ENCODE measurements at places on chromosomes 7 and 10.

GRCh38 chr7:98000356-98000755 is 10.4 kb upstream of the OCM2 start:
- DNase-seq, result no peak

DNA sequence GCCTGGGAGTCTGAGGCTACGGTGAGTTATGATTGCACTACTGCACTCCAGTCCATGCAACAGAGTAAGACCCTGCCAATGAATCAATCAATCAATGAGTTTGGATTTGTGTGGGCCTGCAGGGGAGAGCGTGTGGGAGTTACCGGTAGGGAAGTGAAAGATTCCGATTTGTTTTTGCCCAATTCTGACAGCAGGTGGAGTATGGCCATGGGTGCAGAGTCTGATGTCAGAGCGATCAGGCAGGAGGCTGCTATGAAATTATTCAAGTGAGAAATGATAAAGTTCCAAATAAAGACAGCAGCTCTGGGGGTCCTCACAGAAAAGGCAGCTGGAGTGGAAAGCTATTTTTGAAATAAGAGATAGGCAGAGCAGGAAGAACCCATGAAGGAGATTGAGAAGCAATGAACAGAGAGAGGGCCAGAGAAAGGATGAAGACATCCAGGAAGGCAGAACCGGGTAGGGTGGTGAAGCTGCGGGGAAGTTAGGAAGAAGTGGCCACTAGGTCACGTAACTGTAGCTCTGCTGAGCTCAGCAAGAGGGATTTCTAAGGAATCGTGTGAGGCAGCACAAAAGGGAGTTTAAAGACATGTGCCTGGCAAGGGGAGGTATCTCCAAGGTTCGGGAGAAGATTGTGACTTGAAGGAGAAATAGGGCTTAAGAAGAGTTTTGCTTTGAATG is 93.7 kb upstream of the NMT2 start:
- peak; percentile 30 for DNase-seq

DNA sequence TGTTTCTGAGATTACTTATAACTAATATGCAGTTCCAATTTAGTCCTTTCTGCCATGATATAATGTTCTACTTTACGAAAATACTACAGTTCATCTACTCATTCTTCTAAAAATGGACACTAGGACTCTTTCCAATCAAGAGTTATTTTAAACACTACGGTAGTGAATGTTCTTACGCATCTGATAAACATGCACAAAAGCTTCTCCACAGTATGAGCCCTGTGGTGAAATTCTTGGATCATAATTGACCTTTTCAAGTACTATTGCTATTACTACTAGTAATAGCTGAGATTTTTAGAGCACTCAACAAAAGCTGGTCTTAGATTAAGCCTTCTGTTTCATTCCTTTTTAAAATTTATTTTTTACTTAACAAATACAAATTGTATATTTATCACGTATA is 106.4 kb downstream of the CH25H start:
- no peak for DNase-seq

- DNase-seq, result no peak
These were observed 41.4 kb upstream of the SGCE start for GRCh38 chr7:94697035-94697974.

DNA sequence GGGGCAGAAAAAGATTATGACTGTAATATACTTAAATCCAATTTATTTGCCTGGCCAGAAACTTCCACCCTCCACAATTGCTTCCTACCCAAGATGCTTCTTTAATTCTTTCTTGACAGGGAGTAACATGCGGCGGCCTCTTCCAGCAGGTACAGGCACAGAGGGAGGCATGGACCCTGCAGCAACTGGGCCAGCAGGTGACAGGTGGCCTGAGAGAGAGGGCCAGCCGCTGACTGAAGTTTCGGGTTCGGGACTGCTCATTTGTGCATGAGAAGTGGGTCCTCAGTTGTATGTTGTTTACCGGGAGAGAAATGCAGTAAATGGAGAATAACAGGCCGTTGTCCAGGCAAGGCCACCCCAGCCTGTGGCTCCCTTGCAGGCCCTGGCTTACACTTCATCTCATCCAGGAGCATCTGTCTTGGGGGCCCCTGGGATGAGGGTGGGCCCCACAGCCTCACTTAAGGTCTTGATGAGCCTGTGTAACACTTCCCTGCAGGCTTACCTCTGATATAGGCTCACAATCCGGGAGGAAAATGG is 72.5 kb downstream of the C10orf143 start:
- no peak for DNase-seq

DNA sequence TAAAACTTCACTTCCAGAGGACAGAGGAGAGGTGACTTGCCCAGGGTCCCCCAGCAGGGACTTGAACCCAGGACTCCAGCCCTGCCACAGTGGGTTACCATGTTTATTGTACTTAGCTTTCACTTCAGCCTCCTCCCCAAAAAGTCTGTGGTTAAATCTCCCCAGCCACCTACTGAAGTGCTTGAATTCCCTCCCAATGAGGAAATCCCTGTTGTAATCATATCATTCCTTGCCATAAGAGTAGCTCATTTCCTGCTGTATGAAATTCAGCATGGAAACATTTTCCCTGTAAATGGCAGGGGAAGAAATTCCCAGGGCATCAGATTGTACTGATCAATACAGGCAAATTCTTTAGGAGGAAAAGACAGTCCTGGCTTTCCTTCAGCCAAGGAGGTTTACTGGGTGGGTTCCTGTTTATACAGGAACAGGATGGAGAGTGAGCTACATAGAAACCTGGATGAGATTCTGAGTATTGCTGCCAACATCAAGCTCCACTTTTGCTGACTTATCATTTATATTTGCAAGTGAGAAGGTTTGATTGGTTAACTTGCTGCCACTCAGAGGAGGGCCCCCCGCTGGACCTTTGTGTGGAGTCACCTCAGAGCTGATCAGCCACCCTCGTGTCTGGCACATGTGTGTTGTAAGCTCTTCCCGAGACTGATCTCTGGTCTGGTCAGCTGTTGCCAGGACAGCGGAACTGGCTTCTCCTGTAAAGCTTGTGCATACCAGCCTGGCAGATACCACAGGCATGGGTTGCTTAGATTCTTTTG is 16.4 kb upstream of the PDZD8 start:
- DNase-seq, result no peak

DNA sequence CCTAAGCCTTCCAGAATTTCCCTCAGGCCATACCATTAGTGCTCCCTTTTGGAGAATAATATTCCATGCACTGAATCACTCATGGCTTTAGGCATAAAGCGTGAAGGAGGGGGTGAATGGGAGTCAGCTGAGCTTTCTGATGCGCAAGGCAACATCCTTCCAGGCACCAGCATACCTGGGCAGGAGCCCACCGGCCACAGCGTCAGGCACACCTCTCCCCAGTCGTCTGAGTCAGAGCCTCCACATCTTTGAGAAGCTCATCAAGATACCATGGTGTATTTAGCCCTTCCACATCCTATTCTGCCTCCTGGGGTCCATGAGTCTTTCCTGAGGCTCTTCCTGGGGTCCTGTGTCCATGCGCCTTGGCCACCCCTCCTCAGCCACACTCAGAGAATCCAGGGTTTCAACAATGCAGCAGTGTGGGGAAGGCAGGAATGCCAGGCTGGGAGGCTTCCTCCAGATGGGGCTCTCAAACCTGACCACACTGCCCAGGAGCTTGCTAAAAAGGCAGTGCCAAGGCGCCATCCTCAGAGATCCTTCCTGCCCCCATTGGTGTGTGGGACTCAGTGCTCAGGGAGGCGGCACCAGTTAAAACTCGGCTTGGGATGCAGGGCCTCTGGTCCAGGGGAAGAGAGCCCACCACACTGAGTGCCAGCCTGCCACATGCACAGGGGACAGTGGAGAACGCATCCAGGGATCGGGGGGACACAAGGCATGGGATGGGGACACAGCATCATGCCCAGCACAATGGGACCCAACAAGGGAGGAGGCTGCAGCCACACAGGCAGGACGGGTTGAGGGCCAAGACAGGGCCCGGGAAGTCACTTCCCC is 31.6 kb downstream of the RASGEF1A start:
- DNase-seq, result no peak

- DNase-seq, result no peak
These were observed 8.4 kb upstream of the SAMD8 start for GRCh38 chr10:75102830-75103673.

GRCh38 chr10:22250897-22251660 is 33.3 kb upstream of the EBLN1 start:
- DNase-seq, result no peak

DNA sequence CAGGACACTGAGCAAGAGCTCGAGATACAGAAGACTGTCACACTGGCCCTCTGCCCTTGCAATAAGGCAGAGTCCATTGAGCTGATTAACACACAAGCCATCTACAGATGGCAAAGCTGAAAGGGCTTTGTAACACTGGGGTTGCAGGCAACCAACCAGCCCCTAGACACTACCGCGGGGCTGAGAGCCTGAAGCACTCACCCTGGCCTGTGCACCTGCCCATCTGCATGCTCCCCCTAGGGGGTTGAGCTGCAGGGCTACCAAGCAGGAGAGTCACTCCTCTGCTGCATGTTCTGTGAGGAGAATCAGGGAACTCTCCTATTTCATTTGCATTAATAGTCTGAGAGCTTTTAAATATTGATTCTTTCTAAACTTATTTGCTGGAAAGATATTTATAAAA is 128.1 kb upstream of the VIPR2 start:
- no peak for DNase-seq

DNA sequence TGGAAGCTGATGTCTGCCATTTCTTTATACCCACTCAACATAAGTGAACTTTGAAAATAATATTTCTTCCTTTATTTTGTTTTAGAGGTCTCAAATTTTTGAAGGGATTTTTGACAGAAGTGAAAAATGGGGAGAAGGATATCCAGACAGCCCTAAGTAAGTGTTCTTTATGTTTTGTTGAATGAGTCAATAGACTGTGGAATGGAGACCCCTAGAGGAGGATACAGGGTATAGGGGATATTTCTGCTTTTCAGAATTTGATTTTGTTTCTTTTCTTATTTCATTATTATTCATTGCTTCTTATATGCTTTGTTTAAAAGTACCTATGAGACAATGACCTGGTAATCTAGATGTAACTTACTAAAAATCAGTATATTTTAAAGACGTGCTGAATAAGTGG is 34.4 kb downstream of the PLEKHA8 start:
- DNase-seq, result peak; percentile 30

DNA sequence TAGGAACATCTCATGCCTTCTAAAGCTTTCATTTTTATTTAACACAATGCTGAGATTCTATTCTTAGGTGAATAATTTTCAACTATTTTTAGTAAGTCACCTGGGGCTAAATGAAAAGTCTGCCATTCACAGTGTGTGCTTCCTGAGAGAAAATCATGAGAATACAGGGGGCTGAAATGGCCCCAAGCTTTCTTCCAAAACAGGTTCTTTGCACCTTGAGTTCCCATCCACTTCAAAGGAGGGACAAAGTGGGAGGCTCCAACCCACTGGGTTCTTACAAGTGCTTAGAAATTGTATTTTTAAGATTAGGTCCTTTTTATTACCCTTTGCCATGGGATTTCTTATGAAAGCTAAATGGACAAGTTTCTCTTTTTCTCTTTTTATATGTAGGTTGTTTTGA is 21.5 kb upstream of the FAM133B start:
- no peak for DNase-seq

DNA sequence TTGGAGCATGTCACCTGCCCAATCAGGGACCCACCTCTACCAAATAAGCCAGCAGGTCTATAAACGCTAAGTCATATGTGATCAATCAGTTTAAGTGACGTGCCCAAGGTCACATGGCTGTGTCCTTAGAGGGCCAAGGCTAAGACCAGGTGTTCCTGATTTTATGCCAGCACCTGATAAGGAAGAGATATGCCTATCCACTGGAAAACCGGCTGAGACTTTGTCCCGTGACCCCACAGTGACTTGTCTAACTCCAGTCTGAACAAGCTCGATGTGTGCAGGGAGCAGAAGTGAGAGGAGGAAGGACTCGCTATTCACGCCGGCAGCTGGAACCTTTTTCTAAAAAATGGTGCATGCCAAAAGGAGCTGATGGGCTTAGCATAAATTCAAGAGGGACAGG is 57.0 kb downstream of the PRKAG2 start:
- DNase-seq, result no peak

DNA sequence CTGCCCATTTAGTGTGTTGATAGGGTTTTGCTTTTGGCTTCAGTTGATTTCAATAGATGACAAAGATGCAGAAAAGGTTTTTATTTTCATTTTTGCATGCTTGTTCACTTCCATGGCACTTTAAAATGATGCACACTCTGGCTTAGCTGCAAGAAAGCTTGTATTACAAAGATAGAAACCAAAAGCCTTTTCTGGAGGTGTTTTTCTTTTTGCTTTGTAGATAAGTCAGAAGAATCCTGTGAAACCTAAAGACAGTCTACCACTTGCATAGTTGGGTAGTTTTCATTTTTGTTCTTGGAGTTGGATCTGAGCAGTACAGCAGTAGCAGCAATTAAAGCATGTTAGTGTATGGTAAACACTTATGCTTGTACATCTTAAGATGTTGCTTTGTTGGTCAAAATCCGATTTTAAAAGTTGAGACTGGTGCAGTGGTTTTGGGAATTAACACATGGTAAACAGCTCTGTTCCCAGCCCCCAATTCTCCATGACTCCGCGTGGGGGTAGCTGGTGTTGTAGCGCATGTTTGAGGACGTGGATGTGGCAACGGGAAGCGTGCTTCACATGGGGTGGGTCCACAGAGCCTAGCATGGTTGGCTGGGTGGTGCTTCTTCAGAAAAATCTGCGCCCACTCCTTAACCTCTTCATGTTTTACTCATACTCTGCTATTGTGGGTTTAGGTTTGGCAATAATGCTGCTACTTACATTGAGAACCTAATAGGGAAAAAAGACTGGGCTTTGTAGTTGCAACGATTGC is 19.8 kb downstream of the CCNY start:
- DNase-seq, result no peak

DNA sequence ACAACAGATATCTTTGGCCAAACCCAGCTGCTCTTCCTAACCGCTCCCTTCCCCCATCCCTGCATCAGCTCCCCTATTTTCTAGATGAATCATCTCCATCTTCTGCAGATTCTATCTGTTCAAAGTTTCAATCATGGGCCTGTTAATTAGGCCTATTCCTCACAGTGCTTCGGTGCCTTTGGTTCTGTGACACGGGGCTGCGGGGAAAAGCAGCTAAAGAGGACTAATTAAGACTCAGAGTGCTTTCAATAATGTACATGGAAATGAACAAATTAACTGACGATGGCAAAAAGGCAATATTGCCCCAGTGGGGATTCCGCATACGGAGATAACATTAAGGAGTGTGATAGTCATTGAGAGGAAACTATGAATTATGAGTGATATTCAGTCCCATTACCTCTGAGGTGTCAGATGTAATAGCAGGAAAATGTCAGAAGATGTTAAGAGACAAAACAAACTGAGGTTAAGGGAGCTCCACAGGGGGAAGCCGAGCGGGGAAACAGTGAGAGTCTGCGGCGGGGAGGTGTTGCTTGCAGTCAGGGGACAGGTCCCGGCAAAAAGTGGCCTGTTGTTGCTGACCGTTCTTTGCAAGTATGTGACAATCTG is 716.9 kb downstream of the TYW1 start:
- no peak for DNase-seq

DNA sequence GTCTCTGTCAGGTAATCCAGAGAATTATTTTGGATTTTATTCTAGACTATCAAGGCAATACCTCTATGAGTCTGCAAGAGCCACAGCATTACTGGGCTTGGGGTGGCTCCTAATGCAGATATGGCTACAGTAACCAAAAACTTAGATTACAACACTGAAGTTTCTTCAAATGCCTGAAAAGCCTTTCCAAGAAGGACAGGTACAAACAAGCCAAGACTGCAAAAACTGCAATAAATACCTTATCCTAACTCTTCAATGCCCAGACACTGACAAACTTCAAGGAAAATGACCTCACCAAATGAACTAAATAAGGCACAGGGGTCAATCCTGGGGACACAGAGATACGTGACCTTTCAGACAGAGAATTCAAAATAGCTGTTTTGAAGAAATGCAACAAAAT is 82.0 kb downstream of the TES start:
- no peak for DNase-seq

- DNase-seq, result no peak
These were observed 18.5 kb downstream of the ZC3HC1 start for GRCh38 chr7:130032698-130033097.

- DNase-seq, result no peak
These were observed 139.5 kb downstream of the ST7 start for GRCh38 chr7:117092785-117093184.
